ENCODE measurements at places on chromosomes 7 and 10.

DNA sequence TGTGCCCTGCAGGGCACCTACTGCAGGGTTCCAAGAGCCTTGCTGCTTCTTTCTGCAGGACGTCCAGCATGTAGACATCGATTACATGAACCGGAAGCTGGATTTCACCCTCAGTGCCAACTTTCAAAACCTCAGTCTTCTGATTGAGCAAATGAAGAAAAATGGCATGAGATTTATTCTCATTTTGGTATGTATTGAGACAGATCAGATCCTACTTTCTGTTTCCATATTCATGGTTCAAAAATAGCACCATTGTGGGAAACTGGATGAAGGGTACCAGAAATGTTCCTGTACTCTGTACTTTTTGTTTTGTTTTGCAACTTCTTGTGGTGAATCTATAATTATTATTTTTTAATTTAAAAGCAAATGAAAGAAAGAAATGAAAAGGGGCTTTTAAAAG is 64.1 kb downstream of the MGAM2 start:
- no peak for DNase-seq

- no peak for DNase-seq
Observed at GRCh38 chr10:6176691-6177231, 26.0 kb upstream of the PFKFB3 start.

- no peak for DNase-seq
Observed at GRCh38 chr7:137538361-137538762, 194.8 kb upstream of the PTN start.

- no peak for DNase-seq
Observed at GRCh38 chr10:4006858-4007257, 221.8 kb upstream of the KLF6 start.

GRCh38 chr7:105580022-105580740 is 1.1 kb downstream of the EFCAB10 start:
- no peak for DNase-seq

- no peak for DNase-seq
Observed at GRCh38 chr10:120422457-120422856, 34.6 kb upstream of the PLPP4 start.

DNA sequence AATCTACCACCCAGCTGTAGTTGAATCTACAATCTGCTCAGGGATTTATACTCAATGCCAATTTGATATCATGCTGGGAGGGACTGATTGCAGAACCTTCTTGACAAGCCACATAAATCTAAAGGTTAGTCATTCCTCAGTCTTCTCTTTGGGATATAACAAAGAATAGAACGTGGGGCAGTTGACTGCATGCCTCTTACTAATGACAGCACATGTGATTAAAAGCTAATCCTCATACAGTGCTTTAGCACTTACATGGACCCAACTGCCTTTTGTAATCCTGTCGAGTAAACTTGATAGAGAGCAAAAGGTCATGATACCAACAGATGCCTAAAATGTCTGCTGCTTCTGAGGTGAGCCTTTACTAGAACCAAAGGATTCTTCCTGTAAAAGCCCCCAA is 12.3 kb downstream of the KLHL7 start:
- no peak for DNase-seq

DNA sequence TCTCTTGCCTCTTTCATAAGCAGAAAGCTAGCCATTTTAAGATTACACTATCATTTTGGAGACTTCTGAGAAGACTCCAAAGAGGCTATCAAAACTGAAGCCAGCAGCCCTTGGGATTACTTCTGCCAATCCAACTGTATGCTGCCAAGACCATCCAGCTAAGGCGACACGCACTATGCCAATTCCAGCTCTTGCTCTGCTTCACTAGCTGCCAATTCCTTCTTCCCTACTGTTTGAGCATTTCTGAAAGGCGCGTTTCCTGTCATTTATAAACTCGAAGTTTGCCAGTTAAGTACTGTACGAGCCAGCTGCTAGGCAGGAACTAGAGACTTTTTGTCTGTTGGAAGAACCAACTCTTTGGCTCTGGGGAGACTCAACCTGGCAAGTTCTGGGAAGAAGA is 36.5 kb downstream of the MALSU1 start:
- DNase-seq: no peak

DNA sequence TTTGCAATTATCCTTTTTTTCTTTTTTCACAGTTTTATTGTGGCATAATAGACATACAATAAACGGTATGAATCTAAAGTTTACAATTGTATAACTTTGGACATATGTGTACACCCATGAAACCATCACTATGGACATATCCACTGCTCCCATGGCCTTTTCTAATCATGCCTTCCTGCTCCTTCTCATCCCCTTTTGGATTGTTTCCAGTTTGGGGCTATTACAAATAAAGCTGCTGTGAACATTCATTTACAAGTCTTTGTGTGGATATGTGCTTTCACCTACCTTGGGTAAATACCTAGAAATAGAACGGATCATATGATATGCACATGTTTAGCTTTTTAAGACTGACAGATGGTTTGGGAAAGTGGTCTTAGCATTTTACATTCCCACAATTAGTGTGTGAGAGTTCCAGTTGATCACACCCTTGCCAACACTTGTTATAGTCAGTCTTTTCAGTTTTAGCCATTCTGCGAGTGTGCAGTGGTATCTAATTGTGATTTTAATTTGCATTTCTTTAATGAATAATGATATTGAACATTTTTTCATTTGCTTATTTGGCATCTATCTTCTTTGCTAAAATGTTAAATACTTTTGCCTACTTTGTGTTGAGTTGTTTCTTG is 120.9 kb upstream of the KAT6B start:
- DNase-seq: no peak

DNA sequence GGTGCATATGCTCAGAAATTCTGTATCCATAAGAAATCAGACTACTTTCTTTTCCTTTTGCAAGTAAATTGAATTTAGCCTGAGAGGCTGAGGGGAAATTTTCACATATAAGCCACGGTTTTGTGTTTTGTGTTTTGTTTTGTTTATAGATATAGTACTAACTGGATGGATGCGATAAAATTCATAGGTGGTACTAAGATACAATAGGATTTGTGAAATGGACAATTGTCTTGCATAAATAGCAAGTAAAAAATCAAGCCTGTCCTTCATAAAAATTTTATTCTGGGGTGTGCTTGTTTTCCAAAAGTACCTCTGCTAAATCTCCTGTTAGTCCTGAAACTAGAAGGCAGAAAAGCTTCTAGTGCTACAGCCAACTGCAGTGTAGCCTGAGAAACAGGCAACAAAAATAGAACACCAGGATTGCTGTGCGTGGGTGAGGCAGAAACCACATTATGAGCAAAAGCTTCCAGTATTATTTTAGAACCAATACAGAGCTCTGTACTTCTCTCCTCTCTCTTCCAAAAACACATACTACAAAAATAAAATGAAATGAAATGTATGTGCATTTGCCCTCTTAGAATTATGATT is 634 bp upstream of the HDAC9 start:
- DNase-seq: peak; percentile 9

DNA sequence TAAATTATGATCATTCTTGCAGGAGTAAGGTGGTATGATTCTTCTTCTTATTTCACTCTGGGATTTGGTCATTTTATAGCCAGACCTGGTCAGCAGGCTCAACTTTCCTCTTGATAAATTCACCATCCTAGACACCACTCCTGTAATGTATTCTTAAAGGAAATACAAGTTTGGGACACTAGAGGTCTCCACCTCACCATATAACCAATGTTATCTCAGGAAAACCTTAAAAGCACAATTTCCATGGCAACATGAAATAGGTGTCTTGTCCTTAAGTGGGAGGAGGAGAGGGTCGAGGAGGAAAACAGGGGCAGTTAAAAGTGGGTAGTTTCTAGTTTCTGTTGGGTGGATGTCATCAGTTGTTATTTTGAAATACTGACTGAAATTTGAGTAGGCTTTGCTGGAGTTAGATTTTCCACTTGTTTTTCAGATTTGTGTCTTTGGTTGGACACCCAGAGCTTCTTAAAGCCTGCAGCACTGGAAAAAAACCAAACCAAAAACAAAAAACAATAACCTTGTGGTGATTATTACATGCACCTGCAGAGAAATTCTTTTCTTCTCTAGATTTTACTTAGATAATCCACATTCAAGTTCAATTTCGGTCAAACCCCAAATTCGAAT is 163.1 kb downstream of the PRKCQ start:
- DNase-seq: no peak

- no peak for DNase-seq
Observed at GRCh38 chr7:110396021-110396420, 694.9 kb upstream of the LRRN3 start.

- peak; percentile 5 for DNase-seq
Observed at GRCh38 chr10:114703377-114704107, 45.5 kb upstream of the ABLIM1 start.

GRCh38 chr7:93043385-93043985 is 74.3 kb downstream of the SAMD9 start:
- no peak for DNase-seq

GRCh38 chr7:29342761-29343160 is 148.2 kb downstream of the CHN2 start:
- DNase-seq: no peak

DNA sequence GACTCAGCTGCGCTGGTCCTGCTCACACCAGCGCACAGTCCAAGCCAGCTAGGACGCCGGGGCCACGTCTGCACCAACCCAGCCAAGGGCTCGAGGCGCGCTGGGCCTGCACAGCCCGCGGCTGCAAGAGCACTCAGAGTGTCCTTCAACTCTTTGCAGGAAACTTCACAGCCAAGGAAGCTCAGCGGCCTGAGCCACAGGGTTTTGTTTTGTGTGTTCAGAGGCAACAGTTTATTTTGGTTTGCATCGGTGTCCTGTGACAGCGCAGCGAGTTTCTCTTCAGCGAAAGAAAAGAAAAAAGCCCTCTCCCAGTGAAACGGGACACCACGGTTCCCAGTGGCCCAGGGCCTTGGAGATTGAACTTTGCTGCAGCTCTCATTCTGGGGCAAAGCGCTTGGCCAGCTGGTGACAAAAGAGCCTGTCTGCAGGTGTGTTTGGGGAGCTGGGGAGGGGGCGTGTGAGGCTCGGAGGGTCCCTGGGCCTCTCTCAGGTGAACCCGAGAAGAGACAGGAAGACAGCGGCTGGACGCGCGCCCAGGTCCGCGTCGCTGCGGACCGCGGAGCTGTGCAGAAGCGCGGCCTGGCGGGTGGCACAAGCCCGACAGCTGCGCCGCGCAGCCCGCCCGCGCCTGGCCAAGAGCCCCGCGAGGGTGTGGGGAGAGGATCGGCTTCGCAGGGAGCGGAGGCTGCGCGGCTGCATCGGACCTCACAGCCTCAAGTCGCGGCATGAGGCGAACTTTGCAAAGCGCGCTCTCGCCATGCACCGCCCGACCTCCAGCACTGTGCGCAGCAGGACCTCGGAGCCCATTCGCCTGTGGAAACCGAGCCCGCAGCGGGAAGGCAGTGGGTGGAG is 922 bp downstream of the CXCL12 start:
- no peak for DNase-seq

- no peak for DNase-seq
Observed at GRCh38 chr7:142602183-142602582, 147.1 kb upstream of the PRSS1 start.

- DNase-seq: no peak
Observed at GRCh38 chr10:131772441-131772840, 128.4 kb upstream of the PPP2R2D start.

DNA sequence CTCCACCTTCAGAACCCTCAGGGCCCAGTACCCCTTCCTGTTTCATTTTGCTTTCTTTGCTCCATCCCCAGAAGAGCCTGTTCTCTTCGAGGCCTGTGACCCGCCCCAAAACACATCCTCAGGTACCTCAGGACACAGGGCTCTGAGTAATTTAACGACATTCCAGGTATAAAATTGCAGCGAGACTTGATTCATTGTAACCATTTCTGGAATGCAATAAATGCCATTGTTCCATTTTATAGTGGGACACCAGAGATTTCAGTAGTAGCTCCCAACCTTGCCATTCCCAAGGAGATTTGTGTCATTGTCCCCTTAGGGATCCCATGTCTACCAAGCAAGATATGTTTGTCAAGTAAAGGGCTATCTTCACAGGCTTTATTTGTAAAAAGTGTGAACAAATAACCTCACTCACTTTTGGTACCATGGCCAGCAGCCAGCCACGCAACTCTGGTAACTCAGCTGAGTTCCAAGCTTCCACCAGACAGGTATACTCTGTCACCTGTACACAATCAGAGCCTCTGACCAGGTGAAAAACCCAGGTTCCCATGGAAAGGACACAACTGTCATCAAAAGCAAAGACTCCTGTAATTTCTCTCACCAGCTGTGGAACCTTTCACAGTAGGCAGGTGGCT is 441.3 kb downstream of the PLXNA4 start:
- DNase-seq: no peak

DNA sequence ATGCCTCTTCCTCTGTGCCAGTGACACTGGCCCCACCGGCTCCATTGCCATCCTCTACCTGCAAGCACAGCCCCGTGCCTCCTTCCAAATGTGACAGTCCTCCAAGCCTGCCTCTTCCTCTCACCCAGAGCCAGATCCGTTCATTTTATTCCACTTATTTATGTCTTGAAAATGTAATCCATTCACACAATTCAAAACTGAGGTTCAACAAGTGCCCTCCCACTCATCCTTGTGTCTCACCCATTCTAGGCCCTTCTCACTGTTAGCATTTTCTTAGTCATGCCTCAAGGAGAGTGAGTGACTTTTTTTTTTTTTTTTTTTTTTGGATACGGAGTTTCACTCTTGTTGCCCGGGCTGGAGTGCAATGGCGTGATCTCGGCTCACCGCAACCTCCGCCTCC is 41.7 kb downstream of the FKBP6 start:
- no peak for DNase-seq

- no peak for DNase-seq
Observed at GRCh38 chr7:91169830-91170191, 94.4 kb upstream of the FZD1 start.

- no peak for DNase-seq
Observed at GRCh38 chr10:113122947-113123346, 172.9 kb downstream of the TCF7L2 start.

- DNase-seq: no peak
Observed at GRCh38 chr7:79620291-79620690, 166.8 kb upstream of the MAGI2 start.

- DNase-seq: no peak
Observed at GRCh38 chr7:84182301-84182700, 12.3 kb downstream of the SEMA3A start.

GRCh38 chr10:50928190-50928552 is 42.7 kb upstream of the A1CF start:
- no peak for DNase-seq

GRCh38 chr7:36036590-36036989 is 116.5 kb upstream of the EEPD1 start:
- no peak for DNase-seq

DNA sequence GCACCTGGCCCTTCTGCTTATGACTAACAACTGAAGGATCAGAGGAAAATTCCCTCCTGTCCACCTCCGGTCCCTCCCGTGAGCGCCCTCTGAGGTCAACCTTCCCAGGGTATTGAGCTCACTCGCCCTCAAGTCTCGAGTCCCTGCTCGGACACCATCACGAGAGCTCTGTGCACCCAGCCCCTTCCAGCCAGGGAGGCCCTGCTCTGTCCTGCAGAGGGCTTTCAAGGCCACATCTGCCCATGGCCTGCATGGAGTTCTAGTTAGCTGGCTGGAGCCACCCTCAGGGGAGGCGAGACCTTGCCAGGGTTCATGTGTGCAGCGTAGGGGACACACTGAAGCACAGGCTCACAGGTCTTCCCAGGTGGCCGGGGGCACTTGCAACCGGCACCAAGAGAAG is 110.9 kb upstream of the MACROH2A2 start:
- DNase-seq: no peak

Measured in activated CD4-positive, alpha-beta T cell treated with anti-CD3 and anti-CD28 coated beads, Interleukin-2, amount 50 U/mL, for 48 hours (primary cell).